Activated CD4-positive, alpha-beta T cell treated with anti-CD3 and anti-CD28 coated beads for 24 hours (primary cell): ENCODE measurements at places on chromosomes 7 and 10.
A peak's percentile ranks its signal among the peaks of the same experiment; 100 is the strongest.

DNA sequence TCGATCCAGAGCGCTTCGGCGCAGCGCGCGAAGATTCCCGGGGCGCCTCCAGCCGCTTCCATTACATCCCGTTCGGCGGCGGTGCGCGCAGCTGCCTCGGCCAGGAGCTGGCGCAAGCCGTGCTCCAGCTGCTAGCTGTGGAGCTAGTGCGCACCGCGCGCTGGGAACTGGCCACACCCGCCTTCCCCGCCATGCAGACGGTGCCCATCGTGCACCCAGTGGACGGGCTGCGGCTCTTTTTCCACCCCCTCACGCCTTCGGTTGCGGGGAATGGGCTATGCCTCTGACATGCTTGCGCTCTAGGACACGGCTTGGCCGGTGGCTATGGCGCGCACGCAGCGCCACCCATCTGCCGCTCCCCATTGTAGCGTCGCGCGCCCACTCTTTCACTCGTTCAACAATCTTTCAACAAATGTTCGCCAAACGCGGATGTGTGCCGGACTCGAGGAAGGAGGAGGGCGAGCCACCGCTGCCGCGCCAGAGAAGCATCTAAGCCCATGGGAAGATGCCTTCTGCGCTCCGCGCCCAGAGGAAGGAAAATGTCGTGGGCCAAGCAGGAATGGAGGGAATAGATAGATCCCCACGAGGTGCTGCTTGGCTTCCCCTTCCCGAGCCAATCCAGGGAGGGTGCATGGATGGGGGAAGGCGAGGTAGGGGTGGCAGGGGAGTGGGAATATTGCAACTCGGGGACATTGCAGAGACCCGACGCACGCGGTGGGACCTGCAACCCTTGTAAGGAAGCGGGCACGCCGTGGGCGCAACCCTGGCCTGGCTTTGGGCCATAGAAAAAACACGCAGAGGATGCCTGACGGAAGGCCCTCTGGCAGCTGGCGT lies 5.1 kb upstream of the CYP26A1 start:
- no peak for DNase-seq

DNA sequence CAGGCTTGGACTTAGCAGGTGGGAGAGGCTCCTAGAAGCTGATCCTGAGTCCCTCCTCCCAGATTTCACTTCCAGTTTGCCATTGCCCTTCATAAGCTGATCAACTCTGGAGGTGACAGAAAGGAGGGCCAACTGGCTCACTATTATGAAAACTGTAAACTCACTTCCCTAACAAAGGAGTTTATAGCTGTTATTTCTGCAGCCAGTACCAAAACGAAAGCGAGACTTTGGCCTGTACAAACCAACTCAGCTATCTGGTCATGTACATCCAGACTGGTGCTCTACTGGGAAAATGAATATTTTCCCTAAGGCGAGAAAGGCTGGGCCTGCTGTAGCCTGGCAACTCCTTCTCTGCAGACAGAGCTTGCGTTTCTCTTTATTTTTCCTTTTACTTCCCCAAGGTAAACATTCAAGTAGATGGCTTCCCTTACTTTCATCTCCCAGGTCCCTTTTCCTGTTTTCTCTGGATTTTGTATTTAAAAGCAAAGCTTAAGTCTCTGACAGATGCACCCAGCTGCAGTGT lies 54.7 kb downstream of the GALNT17 start:
- DNase-seq = no peak

GRCh38 chr7:134778941-134779740 lies at the start of gene CALD1:
Gene CALD1, plus strand, starts transcription at chr7:134779634. Its CDS starts 88,100 bp downstream, at chr7:134867734.
- no peak for DNase-seq

DNA sequence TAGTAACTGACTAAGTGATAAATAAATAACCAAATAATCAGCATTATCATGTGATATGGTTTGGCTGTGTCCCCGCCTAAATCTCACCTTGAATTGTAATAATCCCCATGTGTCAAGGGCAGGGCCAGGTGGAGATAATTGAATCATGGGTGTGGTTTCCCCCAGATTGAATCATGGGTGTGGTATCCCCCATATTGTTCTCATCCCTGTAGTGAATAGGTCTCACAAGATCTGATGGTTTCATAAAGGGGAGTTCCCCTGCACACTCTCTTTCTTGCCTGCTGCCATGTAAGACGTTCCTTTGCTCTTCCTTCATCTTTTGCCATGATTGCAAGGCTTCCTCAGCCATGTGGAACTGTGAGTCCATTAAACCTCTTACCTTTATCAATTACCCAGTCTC lies 72.1 kb upstream of the NRP1 start:
- no peak for DNase-seq

DNA sequence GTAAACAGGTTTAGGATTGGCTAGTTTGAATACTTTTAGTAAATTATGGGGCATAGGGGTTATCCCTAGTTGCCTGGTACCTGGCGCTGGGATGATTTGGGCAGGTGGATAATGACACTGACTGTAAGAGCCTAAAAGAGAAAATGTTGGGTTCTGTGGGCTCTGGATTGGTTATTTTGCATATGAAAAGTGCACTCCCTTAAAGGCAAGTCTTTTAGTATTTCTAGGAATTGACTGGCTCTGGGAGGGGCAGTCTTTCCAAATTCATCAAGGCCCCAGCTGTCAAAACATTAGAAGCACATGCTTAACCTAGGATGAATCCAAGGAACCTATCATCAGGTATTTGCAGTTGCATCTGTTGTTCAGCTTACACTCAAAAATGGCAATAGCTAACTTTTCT lies 454.6 kb upstream of the SORCS1 start:
- no peak for DNase-seq

GRCh38 chr10:52463826-52464225 lies 149.7 kb downstream of the DKK1 start:
- DNase-seq = no peak

GRCh38 chr10:97858001-97858439 lies 8.4 kb downstream of the GOLGA7B start:
- DNase-seq = no peak

GRCh38 chr7:72704894-72705293 lies 123.1 kb downstream of the TYW1B start:
- DNase-seq = no peak

DNA sequence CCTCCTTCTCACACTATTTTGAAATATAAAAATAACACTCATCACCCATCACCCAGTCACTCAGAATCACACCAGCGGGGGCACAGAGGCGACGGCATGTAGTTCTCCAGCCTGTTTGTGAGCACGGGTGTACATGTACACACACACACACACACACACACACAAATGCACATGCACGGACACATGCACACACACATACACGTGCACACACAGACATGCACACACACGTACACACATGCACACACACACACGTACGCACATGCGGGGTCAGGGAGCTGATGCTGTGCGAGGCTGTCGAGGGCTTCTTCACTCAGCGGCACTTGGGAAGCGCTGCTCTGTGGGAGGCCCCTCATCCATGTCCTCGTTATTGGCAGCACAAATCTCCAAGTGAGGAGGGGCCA lies 178.8 kb downstream of the ELFN1 start:
- DNase-seq = no peak

DNA sequence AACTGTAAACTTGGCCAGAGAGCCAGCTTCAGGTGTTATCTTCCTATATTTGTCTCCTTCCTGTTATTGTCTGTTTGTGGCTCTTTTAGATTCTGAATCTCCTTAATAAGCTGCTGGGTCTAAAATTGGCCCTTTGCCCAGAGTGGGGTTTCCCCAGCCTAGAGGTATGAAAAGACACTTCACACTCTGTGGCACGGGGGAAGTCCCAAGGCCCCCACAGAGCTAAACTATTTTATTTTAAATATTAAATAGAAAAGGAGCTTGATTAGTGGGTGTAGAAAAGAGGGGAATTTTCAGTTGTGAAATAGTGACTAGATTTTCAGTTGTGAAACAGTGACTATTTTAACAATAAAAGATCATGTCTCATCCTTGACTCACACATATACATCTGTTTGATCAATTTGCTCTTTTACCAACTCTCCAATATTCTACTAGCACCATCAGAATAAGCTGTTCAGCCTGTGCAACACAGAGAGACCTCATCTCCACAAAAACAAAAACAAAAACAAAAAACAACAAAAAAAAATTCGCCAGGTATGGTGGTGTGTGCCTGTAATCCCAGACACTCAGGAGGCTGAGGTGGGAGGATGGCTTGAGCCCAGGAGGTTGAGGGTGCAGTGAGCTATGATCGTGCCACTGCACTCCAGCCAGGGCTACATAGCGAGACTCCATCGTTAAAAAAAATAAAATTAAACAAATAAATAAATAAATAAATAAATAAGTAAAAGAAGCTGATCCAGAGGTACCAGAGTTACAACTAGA lies 24.9 kb upstream of the ADO start:
- peak; percentile 76 for DNase-seq

DNA sequence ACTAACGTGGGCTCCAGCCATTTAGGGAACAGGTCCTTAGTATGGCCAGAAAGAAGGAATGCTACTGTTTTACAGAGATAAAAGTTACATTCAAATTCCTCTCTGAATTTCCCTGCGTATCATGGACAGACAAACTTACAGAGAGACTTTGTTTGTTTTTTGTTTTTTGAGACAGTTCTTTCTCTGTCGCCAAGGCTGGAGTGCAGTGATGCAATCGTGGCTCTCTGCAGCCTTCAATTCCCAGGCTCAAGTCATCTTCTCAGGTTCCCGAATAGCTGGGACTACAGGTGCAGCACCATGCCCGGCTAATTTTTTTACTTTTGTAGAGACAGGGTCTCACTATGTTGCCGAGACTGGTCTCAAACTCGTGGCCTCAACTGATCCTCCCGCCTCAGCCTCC lies 64.5 kb upstream of the MPP7 start:
- no peak for DNase-seq

- DNase-seq = no peak
Measured at GRCh38 chr10:97071496-97071895, 114.3 kb downstream of the SLIT1 start.

DNA sequence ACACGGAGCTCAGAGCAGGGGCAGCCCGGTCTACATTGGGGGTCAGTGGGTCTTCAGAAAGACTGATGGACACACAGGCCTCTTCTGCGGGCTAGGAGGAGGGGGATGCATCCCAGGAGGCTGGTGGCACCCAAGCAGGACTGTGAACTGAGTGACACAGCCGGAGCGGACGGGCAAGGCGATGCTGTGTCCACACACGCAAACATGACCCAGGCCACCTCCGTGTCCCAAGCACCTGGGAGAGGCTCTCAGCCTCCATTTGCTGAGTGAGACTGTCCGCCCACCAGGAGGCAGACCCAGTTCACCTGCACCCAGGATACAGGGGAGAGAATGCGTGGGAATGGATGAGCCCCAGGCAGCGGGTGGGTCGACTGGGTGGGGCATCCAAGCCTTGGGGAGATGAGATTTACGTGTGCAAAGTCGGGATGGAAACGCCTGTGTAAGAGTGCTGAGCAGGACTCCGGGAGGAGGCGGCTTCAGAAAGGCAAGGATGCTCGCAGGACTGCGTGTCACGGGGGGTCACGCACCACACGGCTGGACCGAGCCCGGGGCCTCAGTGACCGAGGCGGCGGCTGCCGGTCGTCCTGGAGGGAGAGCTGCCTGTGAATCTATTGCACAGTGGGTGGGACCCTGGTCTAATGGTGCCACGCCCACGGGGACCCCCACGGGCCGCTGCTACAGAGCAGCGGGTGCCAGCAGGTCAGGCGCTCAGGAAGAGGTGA lies 262.8 kb downstream of the ADARB2 start:
- no peak for DNase-seq

GRCh38 chr7:149156898-149157297 lies 9.6 kb downstream of the ZNF398 start:
- DNase-seq = no peak

DNA sequence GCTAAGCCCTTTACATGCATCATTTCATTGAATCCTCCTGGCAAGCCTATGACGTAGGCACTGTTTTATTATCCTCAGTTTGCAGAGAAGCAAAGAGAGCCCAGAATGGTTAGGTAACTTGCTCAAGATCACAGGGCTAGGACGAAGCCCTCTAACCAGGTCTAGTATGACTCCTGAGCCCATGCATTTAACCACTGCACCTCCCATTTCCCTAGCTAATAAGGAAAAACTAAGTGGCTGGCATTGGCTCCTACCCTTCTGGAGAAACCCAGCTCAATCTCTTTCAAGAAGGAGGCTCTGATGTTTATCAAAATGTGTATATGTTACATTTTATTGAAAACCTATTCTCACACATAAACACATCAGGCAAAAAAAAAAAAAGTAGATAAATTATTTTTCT lies 19.8 kb downstream of the MYOF start:
- DNase-seq = no peak

DNA sequence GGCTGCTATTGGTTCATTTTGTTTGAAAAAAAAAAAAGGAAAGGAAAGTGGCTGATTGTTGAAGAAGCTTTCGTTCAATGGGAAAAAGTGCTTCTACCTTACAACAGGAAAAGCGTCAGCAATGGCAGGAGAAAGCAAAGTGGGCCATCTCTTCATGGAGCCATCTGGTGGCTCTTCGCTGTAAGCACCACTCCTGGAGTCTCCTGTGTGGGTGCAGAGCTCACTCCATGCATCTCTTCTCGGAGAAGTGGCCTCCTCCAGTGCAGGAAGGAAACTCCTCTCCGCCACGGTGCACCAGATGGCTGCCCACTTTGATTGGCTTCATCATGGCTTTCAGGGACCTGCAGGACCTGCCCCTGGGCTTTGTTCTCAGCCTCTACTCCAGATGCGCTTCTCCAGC lies 250.9 kb downstream of the PTEN start:
- DNase-seq = no peak

DNA sequence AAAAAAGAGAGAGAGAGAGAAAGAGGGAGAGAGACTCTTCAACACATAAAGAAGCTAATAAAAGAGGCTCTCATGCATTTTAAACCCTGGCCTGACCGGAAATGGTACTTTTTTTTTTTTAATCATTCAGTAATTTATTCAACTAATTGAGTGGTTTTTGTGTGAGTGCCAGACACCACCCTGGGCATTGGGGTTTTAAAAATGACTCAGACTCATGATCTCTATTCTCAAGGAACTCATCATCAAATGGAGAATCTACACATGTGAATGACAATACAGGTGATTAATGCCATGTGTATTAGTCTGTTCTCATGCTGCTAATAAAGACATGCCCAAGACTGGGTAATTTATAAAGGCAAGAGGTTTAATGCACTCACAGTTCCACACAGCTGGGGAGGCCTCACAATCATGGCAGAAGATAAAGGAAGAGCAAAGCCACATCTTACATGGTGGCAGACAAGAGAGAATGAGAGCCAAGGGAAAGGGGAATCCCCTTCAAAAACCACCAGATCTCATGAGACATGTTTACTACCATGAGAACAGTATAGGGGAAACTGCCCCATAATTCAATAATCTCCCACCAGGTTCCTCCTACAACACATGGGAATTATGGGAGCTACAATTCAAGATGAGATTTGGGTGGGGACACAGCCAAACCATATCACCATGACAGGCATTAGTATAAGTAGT lies 158.5 kb upstream of the AUTS2 start:
- no peak for DNase-seq

- no peak for DNase-seq
Measured at GRCh38 chr7:151888079-151889067, 11.5 kb upstream of the PRKAG2 start.

- DNase-seq = no peak
Measured at GRCh38 chr10:87000491-87000890, 19.6 kb upstream of the FAM25A start.
